ENCODE measurements at places on chromosomes 5 and 9.
A peak's percentile ranks its signal among the peaks of the same experiment; 100 is the strongest.

DNA sequence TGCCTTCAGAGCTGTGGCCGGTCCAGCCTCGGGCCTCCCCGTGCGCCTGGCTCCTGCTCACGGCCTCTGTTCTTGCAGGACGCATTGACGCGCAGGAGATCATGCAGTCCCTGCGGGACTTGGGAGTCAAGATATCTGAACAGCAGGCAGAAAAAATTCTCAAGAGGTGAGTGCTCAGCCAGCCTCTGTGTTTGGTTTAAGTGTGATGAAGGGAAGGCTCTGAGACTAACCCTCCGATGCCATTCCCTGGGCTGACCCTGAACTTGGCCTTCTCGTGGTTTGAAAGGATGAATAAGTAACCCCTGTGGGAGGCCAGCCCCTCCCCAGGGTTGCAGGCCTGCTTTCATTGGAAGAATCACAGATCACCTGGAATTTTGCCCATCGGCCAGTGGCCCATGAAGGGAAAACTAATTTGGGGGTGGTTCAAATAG is 26.3 kb downstream of the PTGES2 start:
- DNase-seq: no peak

DNA sequence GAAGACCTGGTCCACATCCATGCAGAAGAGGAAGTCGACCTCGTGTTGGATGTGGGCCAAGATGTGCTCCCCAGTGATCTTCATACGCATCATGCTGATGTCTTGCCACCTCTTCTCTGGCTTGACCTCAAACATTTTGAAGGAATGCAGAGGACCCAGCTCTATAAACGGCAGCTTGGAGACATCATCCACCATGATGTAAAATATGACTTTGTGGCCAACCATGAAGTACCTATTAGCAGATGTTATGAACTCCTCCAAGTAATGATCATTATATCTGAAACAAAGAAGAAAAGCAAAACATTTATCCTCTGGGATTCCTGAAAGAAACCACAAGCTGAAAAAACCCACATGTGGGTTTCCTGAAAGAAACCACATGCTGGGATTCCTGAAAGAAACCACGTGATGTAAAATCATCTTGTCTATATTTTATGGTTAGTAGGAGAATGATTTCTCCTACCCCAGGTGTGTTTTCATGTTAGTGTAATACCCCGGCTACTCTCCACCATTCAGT is 52.3 kb downstream of the GGTA1 start:
- DNase-seq: no peak

GRCh38 chr5:137448868-137449267 is 50.3 kb downstream of the SPOCK1 start:
- DNase-seq: no peak

DNA sequence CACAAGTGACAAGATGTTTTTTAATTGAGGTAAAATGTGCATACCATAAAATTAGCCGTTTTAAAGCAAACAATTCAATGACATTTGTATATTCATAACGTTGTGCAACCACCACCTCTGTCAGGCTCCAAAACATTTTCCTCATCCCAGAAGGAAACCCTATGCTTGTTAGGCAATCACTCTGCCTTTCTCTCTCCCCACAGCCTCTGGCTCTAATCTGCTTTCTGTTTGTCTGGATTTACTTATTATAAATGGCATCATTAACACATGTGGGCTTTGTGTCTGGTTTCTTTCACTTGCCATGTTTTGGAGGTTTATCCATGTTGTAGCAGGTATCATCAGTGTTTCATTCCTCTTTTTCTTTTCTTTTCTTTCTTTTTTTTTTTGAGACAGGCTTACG is 1.4 kb upstream of the N4BP3 start:
- no peak for DNase-seq

- DNase-seq: no peak
These were observed 28.0 kb downstream of the NCS1 start for GRCh38 chr9:130200038-130200849.

- DNase-seq: no peak
These were observed 26.4 kb downstream of the ZDHHC11B start for GRCh38 chr5:757931-758697.

DNA sequence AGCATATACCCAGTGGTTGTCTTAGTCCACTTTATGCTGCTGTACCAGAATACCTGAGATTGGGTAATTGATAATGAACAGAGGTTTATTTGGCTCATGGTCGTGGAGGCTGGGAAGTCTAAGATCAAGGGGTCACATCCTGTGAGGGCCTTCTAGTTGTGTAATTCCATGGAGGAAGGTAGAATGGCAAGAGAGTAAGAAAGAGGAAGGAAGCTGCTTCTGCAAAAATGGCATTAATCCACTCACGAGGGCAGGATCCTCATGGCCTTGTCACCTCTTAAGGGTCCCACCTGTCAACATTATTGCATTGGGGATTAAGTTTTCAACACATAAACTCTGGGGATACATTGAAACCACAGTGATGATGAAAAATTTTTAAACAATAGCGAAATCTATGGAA is 17.0 kb downstream of the BTNL8 start:
- DNase-seq: no peak

- DNase-seq: no peak
These were observed 73.5 kb upstream of the LRRTM2 start for GRCh38 chr5:138948471-138949222.

GRCh38 chr5:174234388-174234787 is 188.9 kb downstream of the NSG2 start:
- DNase-seq: no peak

DNA sequence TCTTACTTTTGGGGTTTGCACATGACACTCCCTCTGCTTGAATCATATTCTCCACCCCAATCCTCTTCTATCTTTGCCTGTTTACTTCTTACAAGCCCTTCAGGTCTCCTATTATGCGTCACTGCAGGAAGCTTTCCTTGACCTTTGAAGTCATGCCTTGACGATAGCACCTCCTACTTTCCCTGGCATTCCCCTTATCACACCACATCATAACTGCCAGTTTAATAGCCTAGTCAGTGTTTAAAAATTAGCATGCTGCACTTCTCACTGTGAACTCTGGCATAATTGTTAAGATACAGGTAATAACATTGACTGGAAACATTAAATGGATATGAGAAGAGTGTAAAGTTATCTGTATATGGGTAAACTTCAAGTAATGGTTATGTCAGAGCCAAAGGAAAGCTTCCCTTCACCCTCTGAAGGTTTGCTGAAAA is 37.1 kb upstream of the CEP120 start:
- DNase-seq: no peak

DNA sequence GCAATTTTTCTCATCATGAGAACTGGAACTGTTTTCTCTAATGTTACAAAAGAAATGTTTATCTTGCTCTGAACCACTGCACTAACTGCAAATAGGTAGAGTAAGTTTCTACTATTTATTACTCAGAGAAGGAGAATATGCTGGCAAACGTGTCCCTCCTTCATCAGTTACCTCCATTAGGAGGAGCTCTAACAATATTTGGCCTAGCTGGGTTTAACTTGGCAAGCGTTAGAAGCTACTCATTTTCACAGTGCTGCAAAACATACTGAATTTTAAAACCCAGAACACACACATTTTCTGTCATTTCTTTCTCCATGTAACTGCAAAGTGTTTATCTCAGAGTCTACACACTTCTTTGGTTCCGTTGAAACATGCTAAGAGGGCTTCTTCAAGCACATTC is 101.0 kb upstream of the GABRG2 start:
- DNase-seq: peak; percentile 48

DNA sequence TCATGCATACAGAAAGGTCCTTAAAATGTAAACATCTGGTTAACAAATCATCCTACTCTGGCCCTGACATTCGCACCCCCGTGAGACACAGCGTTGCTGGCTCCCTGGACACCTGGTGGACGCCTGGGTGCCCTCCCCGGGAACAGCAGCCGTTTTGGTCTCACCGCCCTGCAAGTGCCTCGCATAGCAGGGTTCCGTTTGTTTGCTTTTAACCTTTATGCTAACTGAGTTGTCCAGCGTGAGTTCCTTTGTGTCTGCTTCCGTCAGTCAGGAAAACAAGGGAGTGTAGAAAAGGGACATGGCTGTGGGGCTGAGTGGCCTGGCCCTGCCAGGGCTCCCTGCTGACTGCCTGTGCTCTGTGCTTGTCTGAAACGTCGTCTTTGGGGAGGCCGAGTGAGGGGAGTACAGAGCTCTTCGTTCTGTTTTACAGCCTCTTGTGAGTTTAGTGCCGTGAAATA is 91.8 kb upstream of the CACNA1B start:
- no peak for DNase-seq

- no peak for DNase-seq
These were observed 80.8 kb downstream of the MAPKAP1 start for GRCh38 chr9:125626187-125626586.

GRCh38 chr5:18999478-18999877 is 988.5 kb downstream of the CDH18 start:
- DNase-seq: no peak

DNA sequence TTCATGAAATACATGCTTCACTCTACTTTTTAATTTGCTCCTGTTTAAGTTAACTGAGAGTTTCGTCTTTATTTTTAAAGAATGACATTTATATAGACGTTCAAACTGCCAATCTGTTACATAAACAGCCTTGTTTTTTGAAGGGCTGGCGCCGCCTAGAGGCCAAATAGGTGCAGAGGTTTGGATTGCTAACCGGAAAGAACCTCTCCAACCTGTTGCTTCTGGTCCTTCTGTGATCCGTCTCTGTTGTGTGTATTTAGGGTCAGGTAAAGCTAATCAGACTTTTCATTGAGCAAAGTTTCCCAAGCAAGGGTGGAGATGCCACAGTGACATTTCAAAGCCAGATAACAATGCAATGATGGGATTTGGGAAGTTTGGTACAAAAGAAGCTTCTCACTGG is 39.5 kb upstream of the GLIS3 start:
- DNase-seq: peak; percentile 69

DNA sequence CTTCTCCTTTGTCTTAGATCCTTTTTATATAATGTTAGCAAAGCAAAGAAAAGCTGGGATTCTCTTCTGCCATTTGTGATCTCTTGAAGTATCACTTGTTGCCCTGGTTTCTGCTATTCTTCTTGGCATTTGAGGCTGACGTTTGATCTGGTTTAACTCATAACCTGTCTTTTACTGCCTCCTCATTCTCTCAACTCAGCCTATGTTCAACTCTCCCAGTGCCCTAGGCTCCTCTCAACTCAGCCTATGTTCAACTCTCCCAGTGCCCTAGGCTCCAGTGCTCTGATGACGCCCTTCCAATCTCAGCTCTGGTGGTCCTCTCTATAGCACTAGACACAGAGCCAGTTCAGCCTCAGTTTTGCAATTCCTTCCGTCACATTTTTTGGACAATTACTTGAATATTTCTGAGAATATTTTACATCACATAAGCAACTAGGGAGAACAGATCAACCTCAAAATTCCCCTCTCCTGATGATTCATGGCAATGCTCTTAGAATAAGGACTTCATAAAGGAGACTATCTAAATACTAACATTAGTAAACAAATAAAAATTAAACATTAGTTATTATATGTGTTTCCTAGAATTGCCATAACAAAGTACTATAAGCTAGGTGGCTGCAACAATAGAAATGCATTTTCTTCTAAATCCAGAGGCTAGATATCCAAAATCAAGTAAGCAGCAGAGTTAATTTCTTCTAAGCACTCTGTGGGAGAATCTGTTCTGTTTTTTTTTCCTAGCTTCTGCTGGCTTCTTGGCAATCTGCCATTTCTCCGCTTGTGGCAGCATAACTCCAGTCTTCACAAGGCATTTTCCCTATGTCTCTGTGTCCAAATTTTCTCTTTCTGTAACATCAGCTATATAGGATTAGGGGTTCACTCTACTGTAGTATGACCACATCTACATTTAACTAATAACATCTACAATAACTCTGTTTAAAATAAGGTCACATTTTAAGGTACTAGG is 662.1 kb upstream of the FTMT start:
- no peak for DNase-seq

GRCh38 chr9:81193362-81194339 is 495.7 kb downstream of the TLE1 start:
- no peak for DNase-seq

- DNase-seq: no peak
These were observed 109.2 kb downstream of the FBXW11 start for GRCh38 chr5:171897231-171897630.

GRCh38 chr9:130222833-130223232 is 42.7 kb upstream of the HMCN2 start:
- DNase-seq: no peak

- no peak for DNase-seq
These were observed 132.8 kb upstream of the TAF11L2 start for GRCh38 chr5:17364987-17365810.

GRCh38 chr5:161311146-161311708 is 235.3 kb downstream of the GABRB2 start:
- no peak for DNase-seq

DNA sequence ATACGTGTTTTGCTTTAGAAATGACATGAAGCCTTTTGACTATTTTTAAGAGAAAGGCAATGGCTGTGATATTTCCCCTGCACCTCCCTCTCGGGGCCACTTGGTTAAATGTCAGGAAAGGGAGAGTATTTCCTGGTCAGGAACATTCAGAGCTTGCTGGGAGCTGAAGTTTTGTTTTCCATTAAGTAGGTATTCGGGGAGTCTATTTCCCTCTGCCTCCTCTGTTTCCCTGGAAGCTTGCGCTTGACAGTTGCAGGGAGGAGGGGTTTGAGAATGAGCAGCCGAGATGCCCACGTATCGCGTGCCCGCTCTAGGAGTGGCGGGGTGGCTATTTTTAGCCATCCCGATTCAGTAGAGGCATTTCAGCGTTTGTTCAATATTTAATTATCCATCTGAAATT is 6.7 kb downstream of the DAB2IP start:
- DNase-seq: no peak

- DNase-seq: no peak
These were observed 15.7 kb downstream of the PTPN3 start for GRCh38 chr9:109482391-109482916.

DNA sequence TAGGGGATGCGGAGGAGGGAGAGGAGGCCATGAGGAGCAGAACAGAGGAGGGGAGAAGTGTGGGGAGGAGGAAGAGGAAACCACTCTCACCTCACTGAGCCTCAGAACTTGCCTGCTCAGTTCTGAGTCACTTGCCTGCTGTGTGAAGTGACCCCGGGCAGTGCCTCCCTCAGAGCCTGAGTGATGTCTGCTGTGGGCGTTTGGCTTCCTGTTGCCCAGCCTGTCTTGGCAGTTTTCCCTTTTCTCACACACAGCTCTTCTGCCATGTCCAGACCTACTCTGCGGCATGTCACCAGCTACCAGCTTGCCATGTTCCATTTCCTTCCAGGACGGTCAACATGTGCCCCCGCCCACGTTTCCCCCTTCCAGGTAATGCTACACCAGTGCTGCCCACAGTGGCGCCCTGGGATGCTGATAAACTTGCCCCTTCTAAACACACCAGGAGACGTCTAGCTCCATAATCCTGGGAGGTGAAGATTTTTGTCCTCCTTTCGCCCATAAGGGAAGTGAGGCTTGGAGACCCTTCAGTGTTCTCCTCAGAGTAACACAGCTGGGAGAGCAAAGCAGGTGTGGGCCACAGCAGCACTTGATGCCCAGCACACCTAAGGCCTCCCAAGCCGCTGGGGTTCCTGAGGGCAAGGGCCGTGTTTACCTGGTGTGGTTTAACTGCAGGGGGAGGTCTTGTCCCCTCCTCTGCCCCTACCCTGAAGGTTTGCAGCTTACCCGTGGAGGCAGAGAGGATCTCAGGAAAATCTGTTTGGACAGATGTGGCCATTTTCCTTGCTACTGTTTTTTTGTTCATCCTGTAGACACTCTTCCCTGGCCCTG is 63.8 kb upstream of the RNF130 start:
- DNase-seq: no peak

GRCh38 chr5:80619086-80619485 is 35.4 kb upstream of the MSH3 start:
- DNase-seq: no peak

- no peak for DNase-seq
These were observed 1072.3 kb upstream of the DMAC1 start for GRCh38 chr9:8871796-8872445.

GRCh38 chr5:36605241-36605640 is 1.2 kb upstream of the SLC1A3 start:
- DNase-seq: no peak
